ENCODE measurements at places on chromosomes 6 and 20.

GRCh38 chr6:46606338-46606737, 46.3 kb downstream of the CYP39A1 start:
- no peak for DNase-seq

DNA sequence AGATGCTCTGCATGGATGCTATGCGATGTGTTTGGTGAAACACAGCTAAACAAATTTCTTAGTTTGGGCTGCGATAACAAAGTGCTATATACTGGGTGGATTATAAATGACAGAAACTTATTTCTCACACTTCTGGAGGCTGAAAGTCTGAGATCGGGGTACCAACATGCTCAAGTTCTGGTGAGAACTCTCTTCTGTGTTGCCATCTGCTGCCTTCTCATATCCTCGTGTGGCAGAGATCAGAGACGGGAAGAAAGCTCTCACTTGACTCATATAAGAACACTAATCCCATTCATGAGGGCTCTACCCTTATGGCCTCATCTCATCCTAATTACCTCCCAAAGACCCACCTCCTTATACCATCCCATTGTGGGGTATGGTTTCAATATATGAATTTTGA, 162.0 kb upstream of the DTNBP1 start:
- no peak for DNase-seq

DNA sequence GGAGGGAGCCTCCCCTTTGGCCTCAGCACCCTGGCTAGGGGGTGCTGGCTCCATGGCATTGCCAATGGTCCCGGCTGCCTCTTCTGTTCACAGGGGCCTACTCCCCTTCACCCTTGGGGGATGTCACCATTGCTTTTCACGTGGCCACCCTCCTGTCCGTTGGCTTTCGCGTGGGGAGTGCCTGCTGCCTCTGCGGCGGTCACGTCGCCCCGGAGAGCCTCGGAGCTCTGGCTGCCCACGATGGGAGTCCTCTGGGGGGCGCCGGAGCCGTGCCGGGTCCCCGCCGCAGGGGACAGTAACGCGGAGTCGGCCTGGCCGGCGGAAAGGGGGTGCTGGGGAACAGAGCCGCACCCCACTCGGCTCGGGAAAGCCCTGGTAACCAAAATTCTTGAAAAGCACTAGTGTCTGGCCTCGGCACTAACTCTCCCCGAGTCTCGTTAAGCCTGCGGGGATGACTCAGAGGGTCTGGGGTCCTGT, 661 bp upstream of the HEBP2 start:
- peak; percentile 72 for DNase-seq

DNA sequence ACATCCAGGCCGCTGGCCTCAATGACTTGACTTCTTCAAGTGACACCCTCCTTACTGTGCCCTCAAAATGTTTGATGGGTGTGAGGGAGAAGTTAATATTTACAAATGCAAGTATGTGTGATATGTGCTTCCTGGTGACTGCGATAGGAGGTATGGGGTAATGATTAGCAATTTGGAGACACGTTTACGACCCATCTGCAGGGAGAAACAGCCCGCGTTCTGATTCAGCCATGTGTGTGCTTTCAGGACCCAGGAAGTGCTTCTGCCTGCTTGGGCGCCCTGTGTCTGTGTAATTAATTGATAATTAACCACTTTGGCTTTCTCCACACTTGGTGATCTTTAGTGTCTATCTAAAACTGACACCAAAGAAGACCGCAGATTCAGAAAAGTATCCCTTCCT, 25.0 kb downstream of the SIRPA start:
- no peak for DNase-seq

DNA sequence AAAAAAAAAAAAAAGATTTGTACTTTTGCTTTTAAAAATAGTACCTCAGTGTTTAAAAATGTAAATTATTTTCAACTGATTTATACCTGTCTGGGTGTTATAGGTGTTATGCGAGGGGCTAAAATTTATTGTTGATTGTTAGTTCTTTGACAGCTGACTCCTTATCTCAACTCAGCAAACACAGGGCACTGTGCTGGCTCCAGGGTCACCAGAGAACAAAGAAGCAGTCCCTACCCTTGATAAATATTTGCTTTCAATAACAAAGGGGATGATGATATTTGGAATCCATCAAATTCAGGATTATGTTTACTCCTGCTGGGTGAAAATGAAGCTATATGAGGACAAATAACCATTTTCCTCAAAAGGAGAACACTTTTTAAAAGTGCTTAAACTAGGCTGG, 34.2 kb upstream of the KAT14 start:
- no peak for DNase-seq

GRCh38 chr20:36919715-36920333, 31.7 kb downstream of the SAMHD1 start:
- no peak for DNase-seq

DNA sequence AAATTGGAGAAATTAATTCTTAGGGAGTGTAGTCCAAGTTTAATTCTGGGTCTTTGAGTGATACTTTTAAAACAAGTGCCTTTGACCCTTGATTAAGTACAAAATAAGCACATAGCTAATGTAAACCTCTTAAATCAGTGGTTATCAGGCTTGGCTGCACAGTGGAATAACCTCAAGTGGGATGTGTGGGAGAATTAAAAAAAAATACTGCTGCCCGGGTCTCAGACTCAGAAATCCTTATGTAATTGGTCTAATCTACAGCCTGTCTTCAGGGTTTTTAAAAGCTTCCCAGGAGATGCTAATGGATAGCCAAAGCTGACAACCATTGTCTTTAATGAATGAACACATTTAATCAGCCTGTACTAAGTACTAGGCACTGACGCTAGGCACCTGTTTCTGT, 28.5 kb upstream of the TMEM14A start:
- no peak for DNase-seq

DNA sequence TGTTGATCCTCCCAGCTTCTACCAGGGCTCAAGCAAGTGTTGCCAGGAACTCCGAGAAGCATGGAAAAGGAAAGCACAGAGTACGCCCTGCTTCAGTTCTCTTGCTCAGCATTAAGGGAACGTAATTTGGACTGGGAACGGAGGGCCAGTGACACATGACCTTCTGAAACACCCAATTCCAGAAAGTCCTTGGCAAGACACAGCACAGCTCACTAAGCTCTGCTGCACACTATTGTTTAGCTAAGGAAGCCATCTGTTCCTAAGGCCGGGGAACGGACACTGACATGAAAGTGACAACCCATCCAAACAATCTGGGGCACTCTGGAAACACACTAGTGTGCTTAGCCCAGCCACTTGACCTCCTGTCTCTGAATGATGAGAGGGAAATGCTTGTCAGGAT, 56.9 kb upstream of the NXT1 start:
- DNase-seq = no peak

GRCh38 chr20:19756761-19757486, 1.1 kb upstream of the RIN2 start:
- DNase-seq = no peak

GRCh38 chr20:42790111-42790510, 399.6 kb downstream of the PTPRT start:
- DNase-seq = no peak

- no peak for DNase-seq
Measured at GRCh38 chr20:57696401-57696961, 13.3 kb downstream of the PMEPA1 start.

DNA sequence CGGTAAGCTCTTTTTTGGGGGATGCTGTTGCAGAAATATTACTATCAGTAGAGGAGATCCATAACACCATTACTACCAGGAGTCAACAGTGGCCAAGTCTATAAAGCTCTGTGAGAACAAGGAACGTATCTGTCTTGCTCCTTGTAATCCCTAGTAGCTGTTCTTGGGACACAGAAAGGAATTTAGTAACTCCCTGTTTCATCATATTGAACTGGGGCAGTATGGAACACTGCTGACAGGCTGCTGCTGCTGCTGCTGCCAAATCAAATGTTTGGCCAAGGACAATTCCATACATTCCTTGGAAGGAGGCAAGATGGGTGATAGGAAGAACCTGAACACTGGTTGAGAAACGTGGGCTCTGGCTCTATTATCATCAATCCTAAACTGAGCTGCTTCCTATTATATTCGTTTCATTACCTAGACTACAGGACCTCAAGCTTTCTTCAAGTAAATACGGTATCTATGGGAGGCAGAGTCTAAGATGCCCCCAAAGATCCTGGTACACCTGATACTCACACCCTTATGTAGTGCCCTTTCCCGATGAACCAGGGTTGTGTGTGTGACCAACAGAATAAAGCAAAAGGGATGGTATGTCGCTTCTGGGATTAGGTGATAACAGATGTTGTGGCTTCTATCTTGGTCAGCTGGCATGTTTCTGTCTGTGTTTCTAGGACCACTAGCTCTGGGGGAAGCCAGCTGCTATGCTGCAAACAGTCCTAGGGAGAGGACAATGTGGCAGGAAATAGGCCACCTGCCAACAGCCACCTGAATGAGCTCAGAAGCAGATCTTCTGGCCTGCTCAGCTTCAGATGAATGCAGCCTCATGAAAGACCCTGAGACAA, 39.5 kb downstream of the ELOVL5 start:
- no peak for DNase-seq

DNA sequence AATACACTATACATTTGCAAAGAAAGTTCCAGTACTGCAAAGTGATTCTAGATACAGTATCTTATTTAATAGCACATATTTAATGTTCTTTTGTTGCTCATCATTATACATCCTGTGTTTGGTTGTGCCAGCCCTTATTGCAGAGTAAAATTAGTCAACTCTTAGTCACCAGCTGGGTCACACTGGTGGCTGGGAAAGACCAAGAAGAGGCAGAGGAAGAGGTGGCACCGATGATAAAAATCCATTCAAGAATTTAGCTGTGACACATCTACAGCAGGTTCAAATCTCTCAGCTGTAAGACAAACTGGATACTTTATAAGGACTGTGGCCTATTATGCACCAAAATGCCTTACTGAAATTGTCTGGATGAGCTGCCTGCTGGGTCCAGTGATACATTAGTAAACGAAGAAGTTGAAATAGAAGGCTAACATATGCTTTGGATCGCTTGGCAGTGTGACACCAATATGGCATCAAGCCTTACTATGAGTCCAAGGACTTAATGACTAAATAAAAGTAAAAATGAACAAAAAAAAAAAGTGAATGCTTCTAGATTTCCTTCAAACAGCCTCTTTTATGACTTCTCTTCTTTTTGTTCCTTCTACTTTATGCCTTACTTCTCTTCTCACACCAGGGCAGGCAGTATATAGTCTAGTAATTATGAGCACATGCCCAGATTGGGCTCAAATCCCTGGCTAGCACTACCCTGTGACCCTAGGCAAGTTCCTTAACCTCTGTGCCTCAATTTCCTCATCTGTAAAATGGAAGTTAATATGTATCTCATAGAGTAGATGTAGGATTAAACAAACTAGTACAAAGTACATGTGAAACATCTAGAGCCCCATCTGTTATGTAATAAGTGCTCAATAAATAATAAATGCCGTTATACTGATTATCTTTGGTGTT, 29.4 kb upstream of the RNF8 start:
- DNase-seq = no peak

- no peak for DNase-seq
Measured at GRCh38 chr6:43455531-43456428, at the start of gene DLK2. DLK2 (minus strand) TSS chr6:43455548; CDS start chr6:43454825, 723 bp downstream.

- DNase-seq = no peak
Measured at GRCh38 chr6:16902502-16902901, 141.2 kb upstream of the ATXN1 start.

DNA sequence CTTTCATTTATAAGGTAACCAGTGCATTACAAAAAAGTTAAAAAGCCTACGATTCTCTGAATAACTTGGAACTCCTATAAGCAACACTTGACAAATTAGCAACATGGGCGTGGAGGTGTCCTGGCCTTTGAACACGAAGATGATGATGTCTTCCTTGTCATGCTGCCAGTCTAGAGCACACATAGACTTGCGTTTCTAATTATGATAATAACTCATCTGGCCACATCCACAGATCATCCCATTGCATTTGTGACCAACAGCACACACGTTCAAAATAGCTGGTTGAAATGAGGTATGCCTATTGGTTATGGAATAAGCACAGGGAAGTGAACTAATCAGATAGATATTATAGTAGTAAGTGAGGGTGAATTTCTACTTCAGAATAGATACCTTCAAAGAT, 608.9 kb downstream of the PRKN start:
- DNase-seq = no peak

DNA sequence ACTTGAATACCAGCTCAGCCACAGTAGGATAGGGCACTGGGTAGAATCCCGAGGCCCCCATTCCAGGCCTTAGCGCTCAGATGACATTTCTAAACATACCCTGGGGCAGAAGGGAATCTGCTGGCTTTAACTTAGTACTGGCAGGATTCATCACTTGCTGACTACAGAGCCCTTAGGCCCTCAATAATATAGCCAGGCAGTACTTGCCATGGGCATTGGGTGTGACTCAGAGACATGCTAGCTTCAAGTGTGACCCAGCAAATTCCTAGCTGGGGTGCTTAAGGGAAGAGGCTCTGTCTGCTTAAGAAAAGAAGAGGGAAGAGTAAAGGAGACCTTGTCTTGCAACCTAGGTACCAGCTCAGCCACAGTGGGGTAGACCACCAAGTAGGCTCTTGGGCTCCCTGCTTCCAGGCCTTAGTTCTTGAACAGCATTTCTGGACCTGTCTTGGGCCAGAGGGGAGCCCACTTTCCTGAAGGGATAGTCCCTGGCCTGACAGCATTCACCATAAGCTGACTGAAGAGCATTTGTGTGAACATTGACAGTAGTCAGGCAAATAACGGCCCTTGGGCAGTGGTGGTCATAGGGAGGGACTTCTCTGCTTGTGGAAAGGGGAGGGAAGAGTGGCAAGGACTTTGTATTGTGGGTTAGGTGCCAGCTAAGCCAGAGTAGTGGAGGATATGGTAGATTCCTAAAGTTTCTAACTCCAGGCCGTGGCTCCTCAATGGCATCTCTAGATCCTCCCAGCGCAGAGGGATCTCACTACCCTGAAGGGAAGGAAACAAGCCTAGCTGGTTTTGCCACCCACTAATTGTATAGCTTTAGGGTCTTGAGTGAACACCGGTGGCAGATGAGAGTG, 48.5 kb upstream of the HACE1 start:
- no peak for DNase-seq

DNA sequence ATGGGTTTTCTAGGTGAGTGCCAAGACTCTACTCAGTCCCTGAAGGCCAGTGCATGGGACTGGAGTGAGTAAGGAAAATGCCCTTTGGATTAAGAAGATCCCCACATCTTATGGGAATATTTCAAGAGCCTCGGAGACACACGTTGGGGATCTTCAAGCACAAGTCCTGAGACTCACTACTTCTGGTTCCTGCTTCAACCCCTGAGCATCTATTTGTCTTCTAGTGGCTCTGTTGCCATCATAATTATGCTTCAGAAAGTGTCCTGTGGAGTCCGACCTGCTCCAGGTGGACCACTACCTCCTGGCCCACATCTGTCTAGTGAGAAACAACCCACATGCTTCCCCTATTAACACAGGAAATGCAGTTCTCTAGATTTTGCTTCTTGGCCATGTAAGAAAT, at the start of gene OR5V1:
Gene OR5V1, minus strand, starts transcription at position 101 of the 400 bp plus-strand sequence. CDS start 12,670 bp downstream, outside the sequence.
- DNase-seq = no peak

GRCh38 chr20:55417836-55418235, 587.5 kb downstream of the CBLN4 start:
- DNase-seq = no peak

GRCh38 chr6:92339936-92340640, 1079.3 kb downstream of the EPHA7 start:
- DNase-seq = no peak

DNA sequence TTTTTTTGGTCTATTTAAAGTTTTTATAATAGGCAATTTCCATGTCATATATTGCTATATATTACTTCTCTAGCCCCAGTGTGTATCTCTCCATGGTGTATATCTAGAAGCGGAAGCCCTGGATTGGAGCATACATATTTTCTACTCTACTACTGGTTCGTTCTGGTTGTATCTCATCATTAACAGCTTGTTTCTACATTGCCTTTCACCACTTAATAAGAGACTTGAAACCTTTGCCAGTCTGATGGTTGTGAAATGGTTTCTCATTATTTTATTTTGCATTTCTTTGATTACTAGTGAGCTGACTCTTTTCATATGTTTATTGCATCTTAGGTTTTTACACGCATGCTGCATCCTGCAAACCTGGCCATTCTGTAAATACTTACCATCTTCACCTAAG, 3.6 kb downstream of the DSTN start:
- no peak for DNase-seq

Measured in Right ventricle myocardium superior (tissue), 1 donor.